ENCODE measurements at places on chromosomes 16 and 17.

- DNase-seq: no peak
Measured at GRCh38 chr17:38705523-38705802, 390 bp downstream of the MLLT6 start.

GRCh38 chr16:19524616-19525384, 1.1 kb downstream of the CCP110 start:
- DNase-seq: no peak

DNA sequence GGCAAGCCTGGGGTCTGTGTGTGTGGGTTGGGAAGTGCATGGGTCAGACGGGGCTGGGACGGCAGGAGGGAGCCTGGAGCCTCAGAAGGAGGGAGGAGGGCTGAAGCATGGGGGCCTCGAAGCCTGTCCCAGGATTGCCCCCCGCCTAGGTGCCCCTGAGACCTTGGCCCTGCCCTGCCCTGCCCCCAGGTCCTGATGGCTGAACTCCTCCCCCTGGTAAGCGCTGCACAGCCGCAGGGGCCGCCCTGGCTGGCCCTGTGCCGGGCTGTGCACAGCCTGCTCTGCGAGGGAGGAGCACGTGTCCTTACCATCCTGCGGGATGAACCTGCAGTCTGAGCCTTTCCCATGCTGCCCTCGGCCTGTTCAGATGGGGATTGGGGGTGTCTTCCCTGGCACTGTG, 4.4 kb downstream of the TEDC2 start:
- no peak for DNase-seq

- DNase-seq: peak; percentile 24
Measured at GRCh38 chr17:30113213-30113612, 3.4 kb upstream of the NSRP1 start.

DNA sequence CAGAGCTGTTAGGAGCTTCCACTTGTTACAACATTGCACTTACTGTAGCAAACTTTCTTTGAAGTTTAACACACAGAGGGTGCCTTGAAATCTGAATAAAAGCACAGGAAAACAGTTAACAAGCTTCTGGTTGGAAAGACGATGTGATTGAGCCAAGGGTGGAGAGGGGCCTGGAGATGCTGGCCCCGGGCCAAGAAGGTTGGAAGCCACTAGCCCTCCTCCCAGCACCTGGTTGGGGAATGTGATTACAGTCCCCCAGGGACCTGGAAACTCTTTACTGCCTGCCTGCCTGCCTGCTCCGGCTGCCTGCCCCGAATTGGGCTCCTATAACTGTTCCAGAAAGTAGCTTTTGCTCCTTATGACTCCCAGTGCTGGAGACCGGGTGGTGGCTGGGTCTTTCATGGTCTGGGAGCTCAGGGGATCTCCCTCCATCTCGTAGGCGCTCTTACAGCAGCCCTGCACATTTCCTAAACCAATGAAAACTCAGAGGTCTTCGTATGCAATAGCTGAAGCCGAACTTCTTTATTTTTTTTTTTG, 48.0 kb upstream of the ZFHX3 start:
- peak; percentile 28 for DNase-seq

- no peak for DNase-seq
Measured at GRCh38 chr16:6836766-6837165, 495.9 kb upstream of the RBFOX1 start.

- no peak for DNase-seq
Measured at GRCh38 chr17:70298929-70299531, 129.7 kb downstream of the KCNJ2 start.

Measured in fibroblast of pulmonary artery (primary cell).